ENCODE measurements at places on chromosomes 7 and 10.

DNA sequence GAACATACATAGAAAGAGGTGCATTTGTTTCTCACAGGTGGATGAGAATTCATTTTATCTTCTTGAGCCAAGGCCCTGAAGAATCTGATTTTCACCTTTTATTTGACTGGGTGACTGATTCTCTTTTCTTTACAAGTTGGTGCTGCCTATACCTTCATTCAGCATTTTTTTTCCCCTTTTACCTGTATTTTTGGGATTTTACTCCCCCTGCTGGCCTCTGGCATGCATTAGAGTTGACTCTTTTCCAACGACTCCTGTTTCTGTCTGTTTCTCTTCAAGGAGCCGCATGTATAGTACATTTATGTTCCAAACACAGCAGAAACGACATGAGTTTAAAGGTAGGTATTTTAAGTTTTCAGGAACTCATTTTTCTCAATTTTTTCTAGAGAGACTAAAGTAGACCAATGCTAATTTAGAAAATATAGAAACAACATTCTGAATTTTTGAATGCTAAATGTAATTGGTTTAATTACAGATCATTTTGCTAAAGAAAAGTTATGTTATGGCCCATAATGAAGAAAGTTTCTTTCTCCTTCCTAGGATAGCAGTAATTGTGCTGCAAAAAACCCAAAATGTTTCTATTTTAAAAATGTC is 149.8 kb upstream of the HDAC9 start:
- DNase-seq: peak; percentile 42

GRCh38 chr10:20748551-20748950 is 148.6 kb downstream of the NEBL start:
- DNase-seq: no peak

DNA sequence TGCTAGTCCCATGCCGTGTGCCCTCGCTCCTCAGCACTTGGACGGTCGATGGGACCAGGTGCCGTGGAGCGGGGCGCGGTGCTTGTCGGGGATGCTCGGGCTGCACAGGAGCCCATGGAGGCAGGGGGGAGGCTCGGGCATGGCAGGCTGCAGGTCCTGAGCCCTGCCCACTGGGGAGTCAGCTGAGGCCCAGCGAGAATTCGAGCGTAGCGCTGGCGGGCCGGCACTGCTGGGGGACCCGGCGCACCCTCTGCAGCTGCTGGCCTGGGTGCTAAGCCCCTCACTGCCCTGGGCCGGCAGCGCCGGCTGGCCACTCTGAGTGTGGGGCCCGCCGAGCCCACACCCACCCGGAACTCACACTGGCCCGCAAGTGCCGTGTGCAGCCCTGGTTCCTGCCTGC is 44.7 kb downstream of the ST7 start:
- DNase-seq: no peak

DNA sequence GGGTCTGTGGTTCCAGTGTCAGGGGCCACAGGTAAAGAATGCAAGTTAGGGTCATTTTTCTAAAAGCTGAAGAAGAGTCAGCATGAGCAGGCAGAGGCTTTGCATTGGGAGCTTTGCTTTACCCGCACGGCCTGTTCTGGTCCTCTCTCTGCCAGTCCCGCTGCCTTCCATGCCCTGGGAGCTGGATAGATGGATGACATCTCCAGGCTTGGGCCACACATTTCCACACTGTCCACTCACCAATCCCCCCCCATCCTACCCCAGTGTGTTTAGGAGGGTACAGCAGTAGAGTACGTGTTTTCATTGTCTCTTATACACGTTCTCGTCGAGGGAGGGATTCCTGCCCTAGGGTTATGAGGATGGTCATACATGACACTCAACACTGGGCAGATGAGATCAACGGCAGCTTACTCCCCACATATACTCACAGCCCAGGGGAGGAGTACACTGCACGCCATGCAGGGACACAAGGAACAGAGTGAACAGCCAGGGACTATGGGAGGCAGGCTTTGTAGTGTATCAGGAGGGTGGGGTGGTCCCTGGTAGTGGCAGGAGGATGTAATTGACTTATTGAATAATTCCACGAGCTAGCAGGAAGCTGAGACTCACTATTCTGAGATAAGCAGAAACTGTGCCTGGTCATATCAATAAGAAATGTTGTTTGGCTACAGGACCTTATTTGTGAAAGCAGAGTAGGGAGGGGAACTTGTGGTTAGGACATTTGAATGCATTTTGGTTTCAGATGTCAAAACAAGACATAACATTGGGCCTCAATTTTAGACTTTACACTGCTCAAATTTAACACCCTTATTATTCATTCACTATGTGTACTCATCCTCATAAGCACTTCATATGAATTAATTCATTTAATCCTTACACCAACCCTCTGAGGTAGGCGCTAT is 36.6 kb downstream of the PLPP4 start:
- DNase-seq: no peak

DNA sequence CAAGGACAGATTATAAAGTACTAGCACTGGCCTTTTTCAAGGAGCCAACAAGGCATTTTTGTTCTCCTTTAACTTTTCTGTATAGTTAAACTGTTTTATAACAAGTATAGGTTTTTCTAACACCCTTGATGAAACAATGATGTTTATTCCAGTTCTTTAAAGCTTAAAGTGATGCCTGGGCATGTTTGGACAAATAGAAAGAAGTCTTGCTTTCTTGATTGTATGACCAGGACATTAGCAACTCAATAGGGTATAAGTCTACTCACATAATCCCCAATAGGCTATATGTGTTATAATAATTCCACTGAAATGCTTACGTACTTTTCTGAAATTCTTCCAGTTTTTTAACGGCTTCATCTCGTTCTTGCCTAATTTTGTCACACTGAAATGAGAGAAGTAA is 36.7 kb downstream of the SHTN1 start:
- DNase-seq: no peak

- DNase-seq: no peak
Measured at GRCh38 chr7:11843113-11843765, 11.2 kb upstream of the THSD7A start.

GRCh38 chr7:105982388-105982787 is 19.3 kb downstream of the CDHR3 start:
- no peak for DNase-seq
